ENCODE measurements at places on chromosomes 6 and 20.

DNA sequence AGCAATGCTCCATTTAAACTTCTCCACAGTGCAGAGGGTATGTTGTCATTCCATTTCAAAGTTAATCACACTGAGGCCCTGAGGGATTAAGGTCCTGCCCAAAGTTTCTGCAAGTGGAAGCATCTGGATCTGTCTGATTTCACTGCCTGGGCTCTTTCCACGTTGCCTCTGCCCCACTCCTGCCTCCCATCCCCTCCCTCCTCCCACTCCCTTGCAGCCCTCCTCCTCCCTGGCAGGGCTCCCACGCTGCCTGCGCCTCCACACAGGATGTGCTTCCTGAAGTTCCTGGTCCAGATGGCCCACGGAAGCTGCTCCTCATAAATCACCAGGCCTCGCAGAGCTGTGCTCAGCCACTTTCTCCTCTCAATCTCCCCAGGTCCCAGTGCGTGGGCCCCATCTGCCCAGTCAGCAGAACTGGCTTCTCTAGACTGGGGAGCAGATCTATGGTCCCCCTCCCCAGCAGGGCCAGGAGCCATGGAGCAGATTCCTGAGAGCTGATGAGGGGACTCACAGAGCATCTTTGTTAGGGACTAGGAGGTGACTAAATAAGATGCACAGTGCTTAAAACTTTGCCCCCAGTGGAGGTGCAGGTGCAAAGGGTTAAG, 65.4 kb upstream of the MAFB start:
- DNase-seq, result no peak

DNA sequence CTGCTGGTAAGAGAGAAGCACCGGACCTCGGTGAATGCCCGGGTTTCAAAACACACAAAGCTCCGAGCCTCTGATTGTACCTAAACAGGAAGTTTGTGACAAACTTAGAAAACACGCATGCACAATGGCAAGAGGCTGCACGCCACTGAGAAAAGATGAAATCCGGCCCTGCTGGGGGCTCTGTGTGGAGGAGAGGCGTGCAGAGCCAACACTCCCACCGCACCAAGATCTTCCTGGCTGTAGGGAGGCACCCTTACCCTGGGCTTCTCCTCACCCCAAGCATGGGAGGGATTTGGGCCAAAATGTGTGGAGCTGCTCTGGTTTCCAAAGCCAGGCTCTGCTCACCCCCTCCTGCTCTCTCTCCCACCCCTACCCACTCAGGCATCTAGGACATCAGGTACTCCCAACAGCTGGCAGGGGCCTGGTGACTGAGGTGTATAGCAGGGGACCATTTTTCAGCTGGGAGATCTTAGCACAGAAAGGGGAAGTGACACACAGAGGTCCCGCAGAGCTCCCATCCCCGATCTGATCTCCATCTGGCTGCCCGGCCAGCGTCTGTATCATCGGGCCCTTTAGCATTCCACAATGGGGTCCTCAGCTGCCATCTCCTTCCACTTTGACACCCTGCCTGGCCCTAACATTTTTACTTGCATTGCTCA, 84.2 kb downstream of the TRERF1 start:
- no peak for DNase-seq

- DNase-seq, result no peak
Observed at GRCh38 chr6:101992286-101992685, 598.8 kb downstream of the GRIK2 start.

- peak; percentile 13 for DNase-seq
Observed at GRCh38 chr20:44326391-44327159, 10.3 kb upstream of the R3HDML start.

DNA sequence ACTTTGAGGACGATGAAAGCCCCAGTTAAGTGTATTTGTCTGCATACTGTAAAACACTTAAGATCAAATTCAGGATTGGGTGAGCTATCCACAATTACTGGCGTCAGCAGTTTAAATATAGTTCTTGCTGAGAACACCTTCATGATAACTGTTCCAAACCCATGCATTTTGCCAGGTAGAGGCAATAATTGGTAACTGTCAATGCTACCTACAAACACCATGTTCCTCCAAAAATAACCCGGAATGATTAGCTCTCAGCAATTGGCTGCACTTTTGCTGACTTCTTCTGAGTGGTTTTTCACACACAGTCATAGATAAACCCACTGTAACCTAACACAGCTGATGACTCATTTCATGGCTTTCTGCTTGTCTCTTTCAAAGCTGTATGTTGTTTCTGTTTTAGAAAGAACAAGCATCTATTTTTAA, 1358.6 kb upstream of the GJE1 start:
- no peak for DNase-seq

- peak; percentile 48 for DNase-seq
Observed at GRCh38 chr20:17808357-17808756, 108.6 kb downstream of the BANF2 start.

Data from thyroid gland (tissue), 4 donors.